SJCRH30 (cell line): ENCODE measurements at places on chromosomes 16 and 17.
A peak's percentile ranks its signal among the peaks of the same experiment; 100 is the strongest.

DNA sequence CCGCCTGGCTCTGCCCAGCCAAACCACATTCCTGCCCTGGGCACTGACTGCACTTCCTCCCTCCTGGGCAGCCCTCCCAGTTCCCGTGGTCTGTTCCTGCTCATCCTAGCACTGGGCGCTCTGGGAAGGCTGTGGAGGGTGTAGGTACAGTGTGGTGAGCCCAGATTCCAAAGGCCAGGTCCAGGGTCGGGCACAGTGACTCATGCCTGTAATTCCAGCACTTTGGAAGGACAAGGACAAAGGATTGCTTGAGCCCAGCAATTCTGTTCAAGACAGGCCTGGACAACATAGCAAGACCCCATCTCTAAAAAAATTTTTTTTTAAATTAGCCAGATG lies 30.6 kb downstream of the C16orf74 start:
- peaks cover 26% of the 10 kb centered on the region for H3K4me1 ChIP-seq
- H3K27ac ChIP-seq, result no peak overlapping the region
- H3K4me3 ChIP-seq, result no peak overlapping the region
- no peaks in the 10 kb centered on the region for H3K27me3 ChIP-seq
- DNase-seq, result no peak

DNA sequence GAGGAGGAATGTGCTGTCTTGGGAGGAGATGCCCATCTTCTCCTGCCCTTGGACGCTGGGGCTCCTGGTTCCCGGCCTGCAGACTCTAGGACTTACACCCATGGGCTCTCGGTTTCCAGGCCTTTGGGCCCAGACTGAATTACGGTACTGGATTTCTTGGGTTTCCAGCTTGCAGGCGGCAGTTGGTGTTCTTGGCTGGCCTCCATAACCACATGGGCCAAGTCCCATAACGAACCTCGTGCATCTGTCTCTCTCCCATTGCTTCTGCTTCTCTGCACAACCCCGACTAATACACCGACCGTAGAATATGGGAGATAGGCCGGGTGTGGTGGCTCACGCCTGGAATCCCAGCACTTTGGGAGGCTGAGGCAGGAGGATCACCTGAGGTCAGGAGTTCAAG lies 162.6 kb downstream of the SDK2 start:
- no peaks in the 10 kb centered on the region for H3K36me3 ChIP-seq
- peaks cover 18% of the 10 kb centered on the region for H3K4me1 ChIP-seq
- peak; percentile 50 for DNase-seq
- H3K4me3 ChIP-seq, result no peak overlapping the region
- H3K27ac ChIP-seq, result no peak overlapping the region

DNA sequence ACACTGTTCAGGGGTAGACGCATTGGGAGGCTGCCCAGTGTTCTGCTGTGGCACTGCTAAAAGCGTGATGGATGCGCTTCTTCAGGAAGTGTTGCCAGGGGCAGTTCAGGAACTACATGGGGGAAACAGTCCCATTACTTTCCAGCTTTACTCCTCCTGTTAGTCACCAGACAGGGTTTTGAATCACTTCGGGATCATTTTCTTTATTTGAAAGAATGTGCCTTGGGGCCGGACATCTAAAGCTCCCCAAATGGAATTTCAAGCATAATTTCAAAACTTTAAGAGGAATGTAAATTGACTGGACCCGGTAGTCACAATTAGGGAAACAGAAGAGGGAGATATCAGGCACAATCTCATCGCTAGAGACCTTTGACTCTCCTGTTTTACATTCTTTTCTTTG lies 1.3 kb upstream of the KRTAP2-1 start:
- H3K4me1 ChIP-seq, result peaks cover 3% of the 10 kb centered on the region
- no peaks in the 10 kb centered on the region for H3K27me3 ChIP-seq
- H3K27ac ChIP-seq, result no peak overlapping the region
- no peak overlapping the region for H3K4me3 ChIP-seq
- DNase-seq, result no peak
- no peaks in the 10 kb centered on the region for H3K36me3 ChIP-seq

GRCh38 chr16:67206838-67207248 lies 7.9 kb downstream of the ELMO3 start:
- no peak overlapping the region for H3K4me3 ChIP-seq
- no peak overlapping the region for H3K27ac ChIP-seq
- DNase-seq, result no peak
- H3K4me1 ChIP-seq, result peaks cover 5% of the 10 kb centered on the region; the same call in 1 of the 2 replicates
- H3K36me3 ChIP-seq, result peaks cover 8% of the 10 kb centered on the region; the same call in 1 of the 2 replicates

GRCh38 chr17:80992077-80992947 lies 671 bp downstream of the CHMP6 start:
- DNase-seq, result peak; percentile 47
- H3K27ac ChIP-seq, result no peak overlapping the region
- peaks cover 25% of the 10 kb centered on the region for H3K27me3 ChIP-seq
- peaks cover 18% of the 10 kb centered on the region; the same call in 1 of the 2 replicates for H3K4me1 ChIP-seq

DNA sequence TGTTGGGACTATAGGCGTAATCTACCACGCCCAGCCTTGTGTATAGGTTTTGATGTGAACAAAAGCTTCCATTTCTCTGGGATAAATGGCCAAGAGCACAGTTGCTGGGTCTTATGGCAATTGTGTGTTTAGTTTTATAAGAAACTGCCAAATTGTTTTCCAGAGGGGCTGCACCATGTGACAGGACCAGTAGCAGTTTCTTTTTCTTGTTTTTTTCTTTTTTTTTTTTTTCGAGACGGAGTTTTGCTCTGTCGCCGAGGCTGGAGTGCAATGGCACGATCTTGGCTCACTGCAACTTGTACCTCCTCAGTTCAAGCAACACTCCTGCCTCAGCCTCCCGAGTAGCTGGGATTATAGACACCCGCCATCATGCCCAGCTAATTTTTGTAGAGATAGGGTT lies 34.3 kb upstream of the CBX4 start:
- no peaks in the 10 kb centered on the region for H3K4me1 ChIP-seq
- H3K27ac ChIP-seq, result no peak overlapping the region
- H3K27me3 ChIP-seq, result peaks cover 40% of the 10 kb centered on the region
- H3K4me3 ChIP-seq, result no peak overlapping the region
- DNase-seq, result no peak

GRCh38 chr16:65524231-65524630 lies 402.4 kb upstream of the CDH11 start:
- DNase-seq, result no peak

- H3K27ac ChIP-seq, result no peak overlapping the region
- peaks cover 32% of the 10 kb centered on the region for H3K4me1 ChIP-seq
- H3K36me3 ChIP-seq, result peaks cover 12% of the 10 kb centered on the region
- H3K27me3 ChIP-seq, result no peaks in the 10 kb centered on the region
These were observed 13.4 kb downstream of the CBFA2T3 start for GRCh38 chr16:88963583-88963982.

- no peaks in the 10 kb centered on the region for H3K4me1 ChIP-seq
- H3K27ac ChIP-seq, result no peak overlapping the region
- DNase-seq, result no peak
- no peak overlapping the region for H3K4me3 ChIP-seq
- H3K36me3 ChIP-seq, result no peaks in the 10 kb centered on the region
These were observed 170.5 kb upstream of the CACNG3 start for GRCh38 chr16:24085666-24086065.

DNA sequence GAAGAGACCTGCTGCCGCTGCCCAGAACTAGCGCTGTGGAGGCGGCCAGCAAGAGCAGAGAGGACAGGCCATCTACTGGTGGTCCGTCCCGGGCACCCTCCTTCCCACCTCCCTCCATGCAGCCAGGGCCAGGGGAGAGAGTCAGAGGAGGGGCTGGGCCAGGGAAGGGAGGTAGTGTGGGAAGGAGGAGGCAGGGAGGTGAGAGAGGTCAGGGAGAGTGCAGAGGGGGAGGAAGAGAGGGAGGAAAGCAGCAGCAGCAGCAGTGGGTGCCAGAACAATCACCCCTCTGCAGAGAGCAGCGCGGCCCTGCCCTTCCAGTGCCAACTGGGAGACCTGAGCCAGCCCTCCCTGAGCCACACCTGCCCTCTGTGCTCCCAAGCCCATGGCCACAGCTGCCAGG lies 6.6 kb downstream of the C16orf95 start:
- no peak overlapping the region for H3K27ac ChIP-seq
- DNase-seq, result no peak
- no peaks in the 10 kb centered on the region for H3K4me1 ChIP-seq
- no peaks in the 10 kb centered on the region for H3K27me3 ChIP-seq
- no peaks in the 10 kb centered on the region for H3K36me3 ChIP-seq

DNA sequence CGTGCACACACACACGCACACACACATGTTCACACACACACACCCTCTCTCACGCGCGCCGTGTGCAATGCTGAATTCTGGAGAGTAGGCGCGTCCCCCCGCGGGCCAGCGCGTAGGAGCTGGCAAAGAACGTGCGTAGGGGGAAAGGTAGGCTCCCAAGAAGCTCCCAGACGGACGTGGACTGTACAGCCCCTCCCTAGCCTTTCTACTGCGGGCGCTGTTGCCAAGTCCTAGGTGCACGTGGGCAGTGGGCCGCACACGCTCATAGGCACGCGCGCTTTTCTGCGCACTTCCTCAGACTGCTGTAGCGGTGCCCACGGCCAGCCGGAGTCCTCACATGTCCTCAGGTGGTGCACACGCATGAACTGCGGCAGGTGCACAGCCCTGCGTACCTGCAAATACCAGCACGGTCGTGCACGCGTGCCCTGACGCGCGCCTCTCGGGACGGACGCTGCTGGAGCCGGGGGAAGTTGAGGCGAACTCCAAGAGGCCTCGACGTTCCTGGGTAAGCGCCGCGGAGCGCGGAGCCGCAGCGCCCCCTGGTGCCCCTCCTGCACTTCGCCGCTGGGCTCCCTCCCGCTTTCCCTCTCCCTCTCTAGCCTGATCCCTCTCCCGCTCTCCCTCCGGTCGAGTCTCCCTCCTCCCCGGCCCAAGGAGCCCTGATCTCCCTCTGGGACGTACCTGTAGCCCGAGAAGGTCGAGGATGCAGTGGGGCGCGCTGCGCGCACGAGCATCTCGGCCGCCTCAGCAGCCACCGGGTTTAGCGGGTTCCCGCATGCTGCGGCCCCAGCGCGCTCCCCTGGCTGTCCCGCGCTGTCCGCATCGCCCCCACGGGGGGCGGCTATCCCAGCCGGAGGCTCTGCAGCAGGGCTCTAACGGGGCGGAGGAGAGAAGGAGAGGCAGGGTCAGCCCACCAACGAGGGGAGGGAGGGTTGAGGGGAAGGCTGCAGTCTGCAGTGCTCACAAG lies 749 bp downstream of the GRIN2A start:
- H3K4me3 ChIP-seq, result no peak overlapping the region
- no peaks in the 10 kb centered on the region for H3K36me3 ChIP-seq
- no peaks in the 10 kb centered on the region for H3K27me3 ChIP-seq
- DNase-seq, result no peak
- no peak overlapping the region for H3K27ac ChIP-seq

GRCh38 chr16:2003827-2004641 lies 5.6 kb downstream of the ZNF598 start:
- peak overlapping the region; percentile 62 for H3K27ac ChIP-seq
- peaks cover 33% of the 10 kb centered on the region for H3K36me3 ChIP-seq
- no peaks in the 10 kb centered on the region for H3K27me3 ChIP-seq

GRCh38 chr17:82415336-82415735 lies 2.8 kb upstream of the HEXD start:
- no peak for DNase-seq
- H3K4me1 ChIP-seq, result peaks cover 24% of the 10 kb centered on the region
- H3K27ac ChIP-seq, result no peak overlapping the region
- H3K27me3 ChIP-seq, result no peaks in the 10 kb centered on the region

- DNase-seq, result no peak
- no peaks in the 10 kb centered on the region for H3K36me3 ChIP-seq
- H3K4me1 ChIP-seq, result no peaks in the 10 kb centered on the region
- no peak overlapping the region for H3K4me3 ChIP-seq
- no peak overlapping the region for H3K27ac ChIP-seq
These were observed 87.2 kb upstream of the XYLT1 start for GRCh38 chr16:17557949-17558348.

GRCh38 chr16:19680881-19681340 lies 37.1 kb downstream of the KNOP1 start:
- H3K27ac ChIP-seq, result no peak overlapping the region
- no peak for DNase-seq
- H3K27me3 ChIP-seq, result no peaks in the 10 kb centered on the region
- no peaks in the 10 kb centered on the region for H3K4me1 ChIP-seq
- no peak overlapping the region for H3K4me3 ChIP-seq

DNA sequence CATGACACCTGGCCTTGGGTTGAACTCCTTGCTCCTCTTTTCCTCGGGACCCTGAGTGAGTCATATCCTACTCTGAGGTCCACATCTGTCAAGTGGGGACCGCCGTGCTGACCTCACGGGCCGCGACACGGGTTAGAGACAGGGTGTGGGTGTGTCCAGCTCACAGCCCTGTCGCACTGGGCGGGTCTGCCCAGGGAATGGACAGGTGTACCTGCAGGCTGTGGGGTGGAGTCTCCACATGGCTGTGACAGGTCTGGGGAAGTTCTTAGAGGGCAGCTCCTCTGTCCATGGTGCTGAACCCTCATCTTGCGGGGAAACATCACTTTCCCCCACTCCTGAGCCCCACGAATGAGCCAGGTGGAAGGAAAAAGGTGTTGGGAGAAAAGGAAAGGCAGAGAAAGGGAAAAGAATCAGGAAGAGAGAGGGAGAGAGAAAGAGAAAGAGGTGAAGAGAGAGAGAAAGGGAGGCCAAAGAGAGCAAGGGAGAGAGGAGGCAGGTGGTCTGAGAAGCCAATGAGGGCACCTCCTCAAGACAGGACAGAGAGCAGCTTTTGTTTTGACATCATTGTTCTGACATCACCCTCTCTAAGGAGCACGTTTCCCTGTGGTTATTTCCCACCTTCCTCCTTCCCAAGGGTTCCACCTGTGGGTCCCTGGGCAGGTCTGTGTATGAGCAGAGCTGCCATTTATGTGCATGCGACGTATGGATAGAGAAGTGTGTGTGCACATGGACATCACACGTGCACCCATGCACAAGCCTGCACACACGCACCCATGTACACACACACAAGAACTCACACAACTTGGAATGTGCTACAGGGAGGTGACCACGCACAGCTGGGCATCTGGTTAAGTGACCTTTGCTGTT lies 32.6 kb upstream of the CBFA2T3 start:
- H3K36me3 ChIP-seq, result no peaks in the 10 kb centered on the region
- no peaks in the 10 kb centered on the region for H3K27me3 ChIP-seq
- peak; percentile 29 for DNase-seq
- no peaks in the 10 kb centered on the region for H3K4me1 ChIP-seq
- no peak overlapping the region for H3K4me3 ChIP-seq

GRCh38 chr17:45794840-45795239 lies 10.7 kb downstream of the CRHR1 start:
- H3K27me3 ChIP-seq, result peaks cover 53% of the 10 kb centered on the region; the same call in 1 of the 2 replicates
- H3K27ac ChIP-seq, result no peak overlapping the region
- DNase-seq, result no peak

- no peak for DNase-seq
- H3K27ac ChIP-seq, result no peak overlapping the region
- H3K4me3 ChIP-seq, result no peak overlapping the region
- H3K4me1 ChIP-seq, result peaks cover 2% of the 10 kb centered on the region; the same call in 1 of the 2 replicates
- H3K27me3 ChIP-seq, result 0 out of 2 replicates have a peak, but pooled peaks cover under 1% of the 10 kb centered on the region
- H3K36me3 ChIP-seq, result no peaks in the 10 kb centered on the region
These were observed 51.0 kb upstream of the MARCHF10 start for GRCh38 chr17:62859146-62859545.

- no peaks in the 10 kb centered on the region for H3K36me3 ChIP-seq
- no peaks in the 10 kb centered on the region for H3K4me1 ChIP-seq
- H3K27ac ChIP-seq, result no peak overlapping the region
- no peak overlapping the region for H3K4me3 ChIP-seq
These were observed 28.4 kb downstream of the NKD1 start for GRCh38 chr16:50576403-50577113.
